ENCODE measurements at places on chromosomes 7 and 10. TPM values are rescaled to one million over a fixed set of nuclear protein-coding genes. Genes with fewer than 3 reads are reported as not detected.

GRCh38 chr10:49114718-49115014 is 656 bp downstream of the VSTM4 start:
- no peak for DNase-seq

The SMO gene
- polyA plus RNA-seq: 7.0 TPM

DNA sequence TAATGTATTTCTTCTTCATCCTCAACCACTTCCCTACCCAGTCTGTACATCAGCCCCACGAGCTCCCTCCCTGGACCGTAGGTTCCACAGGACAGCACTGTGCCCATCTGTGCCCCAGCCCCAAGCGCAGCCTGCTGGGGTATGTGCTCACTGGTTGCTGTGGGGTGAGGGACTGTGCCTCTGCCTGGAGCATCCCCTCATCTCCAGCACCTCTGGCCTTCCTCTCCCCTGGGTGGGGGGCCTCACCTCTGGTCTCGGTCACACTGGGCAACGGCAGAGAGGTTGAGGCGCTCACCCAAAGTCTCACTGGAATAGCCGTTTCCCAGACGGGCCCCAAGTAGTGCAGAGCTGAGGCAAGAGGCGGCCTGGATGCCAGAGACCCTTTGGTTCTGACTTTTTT is 1.5 kb upstream of the PRKAR1B start:
- no peak for DNase-seq

GRCh38 chr7:5549096-5549763 is 125.6 kb upstream of the TNRC18 start:
- DNase-seq: no peak

DNA sequence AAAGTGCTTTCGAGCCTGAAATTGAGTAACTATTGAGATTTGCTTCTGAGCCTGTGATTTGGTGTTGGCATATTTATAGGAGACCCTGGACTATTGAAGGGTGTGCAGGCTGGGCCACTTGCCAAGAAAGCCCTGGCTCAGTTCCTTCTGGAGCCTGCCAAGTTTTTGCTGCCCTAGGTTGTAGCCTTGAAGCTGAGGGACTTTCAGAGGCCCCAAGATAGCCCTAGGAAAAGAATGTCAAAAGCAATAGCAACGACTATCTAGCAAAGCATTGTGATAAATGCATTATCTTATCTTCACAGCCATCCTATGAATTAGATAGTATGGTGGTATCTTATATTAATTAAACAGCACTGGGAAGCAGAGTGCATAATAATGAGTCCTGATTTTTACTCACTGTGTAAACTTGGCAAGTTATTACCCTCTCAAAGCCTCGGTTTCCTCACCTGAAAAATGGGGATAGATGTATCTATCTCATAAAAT is 473.7 kb upstream of the PODXL start:
- no peak for DNase-seq

- peak; percentile 16 for DNase-seq
Measured at GRCh38 chr7:142800699-142801260, 30.0 kb downstream of the PRSS2 start.

DNA sequence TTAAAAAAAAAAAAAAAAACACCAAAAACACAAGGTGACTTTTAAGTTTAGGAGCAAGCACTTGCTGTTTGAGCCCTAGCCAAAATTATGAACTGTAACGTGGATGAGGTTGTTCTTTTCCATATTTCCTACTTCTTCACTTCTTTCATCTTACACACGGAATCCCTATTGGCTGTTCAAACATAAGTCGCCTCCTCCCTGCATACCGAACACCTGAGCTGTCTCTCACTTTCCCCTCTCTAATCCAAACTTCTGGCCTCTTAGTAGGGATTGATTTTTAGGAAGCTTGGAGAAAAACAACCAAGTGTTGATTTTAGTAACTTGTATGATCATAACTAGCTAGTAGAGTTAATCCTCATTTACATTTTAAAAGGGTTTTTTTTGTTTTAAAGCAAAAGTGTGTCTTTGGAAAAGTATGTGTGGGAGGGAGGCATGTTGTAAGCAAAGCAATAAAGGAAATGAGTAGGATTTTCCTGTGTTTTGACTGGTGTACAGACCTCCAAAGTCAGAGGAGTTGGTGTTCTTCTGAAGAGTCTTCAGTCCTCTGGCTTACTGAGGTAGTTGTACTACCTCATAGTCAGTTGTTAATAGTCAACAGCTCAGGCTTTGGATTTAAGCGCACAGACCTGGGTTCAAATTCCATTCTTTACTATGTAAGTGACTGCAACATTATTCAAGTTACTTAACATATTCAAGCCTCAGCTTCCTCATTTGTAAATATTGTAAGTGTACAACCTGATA is 39.3 kb downstream of the RABGEF1 start:
- DNase-seq: no peak

DNA sequence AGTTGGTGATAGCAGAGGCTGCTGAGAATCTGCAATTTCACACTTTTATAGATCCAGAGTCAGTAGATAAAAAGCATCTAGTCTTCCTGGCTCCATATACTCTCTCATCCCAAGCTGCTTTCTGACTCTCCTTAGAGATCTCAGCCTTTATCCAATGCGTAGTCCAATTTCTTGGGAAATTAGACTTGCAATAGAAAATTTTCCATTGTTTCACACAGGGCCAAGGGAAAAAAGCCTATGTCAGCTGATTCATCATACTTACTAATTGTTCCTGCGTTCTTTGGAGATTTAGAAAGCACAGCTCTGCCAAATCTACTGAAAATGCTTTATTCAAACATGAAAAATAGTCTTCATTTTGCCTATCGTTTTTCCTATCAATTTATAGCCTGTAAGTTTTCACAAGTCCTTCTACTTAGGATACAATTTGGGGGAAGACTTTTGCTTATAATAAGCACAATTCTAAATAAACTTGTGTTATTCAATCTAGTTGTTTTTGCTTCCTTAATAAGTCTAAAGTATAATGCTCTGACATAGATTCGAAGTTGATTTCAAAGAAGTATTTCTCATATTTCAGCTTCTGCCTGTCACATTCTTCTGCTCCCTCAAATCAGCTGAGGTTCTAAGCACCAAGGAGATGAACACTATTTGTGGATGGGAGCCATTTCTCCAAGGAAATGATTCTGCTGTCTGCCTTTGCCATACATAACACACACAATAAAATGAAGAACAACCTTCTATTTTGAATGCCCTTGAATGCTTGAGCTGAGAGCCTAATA is 165.4 kb downstream of the ADAM12 start:
- no peak for DNase-seq

DNA sequence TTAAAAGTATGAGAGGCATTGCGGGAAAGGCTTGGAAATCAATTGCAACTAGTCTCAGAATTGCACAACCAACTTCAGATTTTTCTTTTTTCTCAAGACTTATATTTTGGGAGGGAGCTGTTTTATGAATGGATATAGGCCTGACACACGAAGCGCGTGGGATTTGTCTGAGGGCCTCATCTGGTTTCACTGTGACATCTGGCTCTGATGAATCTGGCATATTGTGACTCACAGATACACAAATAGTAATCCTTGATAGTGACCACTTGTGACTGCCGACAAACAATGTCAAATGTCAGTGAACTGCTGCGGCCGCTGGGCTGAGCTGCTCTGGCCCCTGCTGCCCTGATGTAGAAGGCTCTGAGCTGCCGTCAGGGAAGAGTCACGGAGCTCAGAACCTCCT is 655.1 kb downstream of the INHBA start:
- no peak for DNase-seq

- no peak for DNase-seq
Measured at GRCh38 chr10:26863351-26864076, 2.8 kb upstream of the ABI1 start.

The GNG11 gene
- polyA plus RNA-seq: 7.0 TPM

GRCh38 chr10:92761571-92761970 is 71.8 kb downstream of the HHEX start:
- DNase-seq: no peak

- no peak for DNase-seq
Measured at GRCh38 chr7:83441-83840, 108.9 kb upstream of the FAM20C start.

The NUDT13 gene
- 3.5 TPM for polyA plus RNA-seq

DNA sequence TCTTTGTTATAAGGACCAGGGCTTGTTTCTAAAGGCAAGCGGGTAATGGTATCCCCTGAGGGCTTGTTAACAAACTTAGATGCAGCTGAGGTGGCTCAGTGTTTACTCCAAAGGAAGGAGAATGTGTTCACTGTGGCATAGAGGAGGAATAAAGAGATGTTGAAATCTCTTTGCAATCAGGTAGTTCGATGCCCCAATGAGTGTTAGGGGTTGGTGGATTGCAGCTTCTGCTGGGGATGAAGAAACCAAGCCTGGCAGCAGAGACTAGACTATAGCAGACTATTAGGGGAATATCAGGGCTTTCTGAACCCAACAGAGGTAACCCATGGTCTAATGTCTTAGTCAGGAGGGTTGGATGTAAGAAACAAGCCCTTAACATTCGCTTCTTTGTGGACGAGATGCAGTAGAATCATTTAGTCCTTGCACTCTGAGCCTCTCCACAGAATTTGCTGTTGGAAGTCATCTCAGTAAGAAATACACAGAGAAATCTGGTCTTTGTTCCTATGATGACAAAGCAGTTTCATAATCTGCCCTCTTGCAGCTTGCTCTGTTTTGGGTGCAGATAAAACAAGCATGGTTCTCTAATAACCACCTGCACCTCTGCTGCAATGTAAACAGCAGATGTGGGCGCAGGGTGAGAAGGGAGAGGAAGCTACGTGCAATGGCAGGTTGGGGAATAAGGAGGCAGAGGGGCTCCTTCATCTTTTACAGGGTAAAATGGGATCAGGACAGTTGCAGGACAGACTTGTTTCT is 108.6 kb downstream of the NRF1 start:
- DNase-seq: no peak

The GNGT1 gene
- polyA plus RNA-seq: not detected

The SLC13A4 gene
- polyA plus RNA-seq: 0.01 TPM

The PVRIG gene
- polyA plus RNA-seq: 0.58 TPM

DNA sequence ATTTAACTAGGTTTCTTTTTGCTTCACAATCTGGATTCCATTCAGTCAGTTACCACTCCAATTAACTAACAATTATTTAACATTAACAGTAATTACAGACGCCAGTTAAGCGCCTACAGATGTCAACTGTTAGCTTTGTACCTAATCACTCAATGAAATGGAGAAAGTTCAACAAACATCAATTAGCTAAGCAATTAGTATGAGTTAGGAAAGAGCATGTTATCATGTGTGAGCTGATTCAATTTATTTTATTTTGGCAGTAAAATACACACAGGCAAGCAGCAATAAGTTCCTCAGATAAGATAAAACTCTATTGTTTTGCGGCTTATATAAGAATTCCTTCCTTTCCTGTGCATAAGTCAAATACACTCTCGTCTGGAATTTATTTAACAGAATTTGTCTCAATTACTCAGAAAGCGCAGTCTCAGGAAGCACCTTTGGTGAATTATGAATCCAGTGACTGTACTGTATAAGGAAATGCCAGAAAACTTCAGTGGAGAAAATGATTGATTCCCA is 427.1 kb upstream of the GALNT17 start:
- DNase-seq: no peak

The ATP6V0A4 gene
- not detected for polyA plus RNA-seq

- DNase-seq: no peak
Measured at GRCh38 chr7:117645481-117646165, 165.8 kb downstream of the CFTR start.

GRCh38 chr10:6120691-6121090 is 31.9 kb downstream of the RBM17 start:
- DNase-seq: no peak

DNA sequence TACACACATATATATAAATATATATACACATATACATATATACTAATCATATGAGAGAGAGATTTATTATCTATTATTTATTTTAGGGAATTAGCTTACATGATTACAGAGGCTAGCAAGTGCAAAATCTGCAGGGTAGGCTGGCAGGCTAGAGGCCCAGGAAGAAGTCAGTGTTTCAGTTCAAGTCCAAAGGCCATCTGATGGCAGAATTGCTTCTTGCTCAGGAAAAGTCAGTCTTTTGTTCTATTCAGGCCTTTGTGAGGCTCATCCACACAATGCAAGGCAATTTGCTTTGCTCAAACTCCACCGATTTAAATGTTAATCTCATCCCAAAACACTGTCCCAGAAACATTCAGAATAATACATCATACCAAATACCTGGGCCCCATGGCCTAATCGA is 2.6 kb upstream of the C10orf120 start:
- DNase-seq: no peak

DNA sequence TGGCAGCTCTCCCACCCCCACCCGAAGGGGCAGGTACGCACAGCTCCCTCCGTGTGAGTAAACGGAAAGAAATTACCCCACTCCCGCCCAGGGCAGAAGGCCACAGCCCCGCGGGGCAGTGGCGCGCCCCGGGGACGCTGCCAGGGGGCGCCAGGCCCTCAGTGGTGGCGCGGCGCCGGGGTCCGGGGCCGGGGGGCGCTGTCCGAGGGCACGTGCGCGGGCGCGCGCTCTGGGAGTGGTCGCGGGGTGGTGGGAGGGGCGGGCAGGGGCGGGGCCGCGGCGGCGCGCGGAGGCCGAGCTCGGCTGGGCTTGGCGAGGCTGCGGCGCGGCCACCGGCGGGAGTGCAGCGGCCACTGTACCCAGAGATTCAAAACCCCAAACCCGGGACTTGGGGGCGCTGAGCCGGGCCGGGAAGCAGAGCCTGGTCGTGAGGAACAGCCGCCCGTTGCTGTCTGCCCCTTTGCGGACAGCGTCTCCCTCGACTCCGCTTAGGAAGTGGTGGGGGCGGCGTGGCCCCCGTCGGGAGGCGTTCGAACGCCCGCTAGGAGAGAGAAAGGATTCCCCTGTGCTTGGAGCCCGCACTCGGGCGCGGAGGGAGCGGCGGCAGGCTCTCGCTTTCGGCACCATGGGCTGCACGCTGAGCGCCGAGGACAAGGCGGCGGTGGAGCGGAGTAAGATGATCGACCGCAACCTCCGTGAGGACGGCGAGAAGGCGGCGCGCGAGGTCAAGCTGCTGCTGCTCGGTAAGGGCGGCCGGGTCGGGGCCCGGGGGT is at the start of gene GNAI1:
GNAI1 (plus strand) TSS at position 296 of the 773 bp plus-strand sequence; CDS start at position 626, 330 bp downstream.
- peak; percentile 84 for DNase-seq

Measured in liver (tissue), 10 donors.